Naive thymus-derived CD8-positive, alpha-beta T cell (primary cell): ENCODE measurements at places on chromosomes 1 and 21.

DNA sequence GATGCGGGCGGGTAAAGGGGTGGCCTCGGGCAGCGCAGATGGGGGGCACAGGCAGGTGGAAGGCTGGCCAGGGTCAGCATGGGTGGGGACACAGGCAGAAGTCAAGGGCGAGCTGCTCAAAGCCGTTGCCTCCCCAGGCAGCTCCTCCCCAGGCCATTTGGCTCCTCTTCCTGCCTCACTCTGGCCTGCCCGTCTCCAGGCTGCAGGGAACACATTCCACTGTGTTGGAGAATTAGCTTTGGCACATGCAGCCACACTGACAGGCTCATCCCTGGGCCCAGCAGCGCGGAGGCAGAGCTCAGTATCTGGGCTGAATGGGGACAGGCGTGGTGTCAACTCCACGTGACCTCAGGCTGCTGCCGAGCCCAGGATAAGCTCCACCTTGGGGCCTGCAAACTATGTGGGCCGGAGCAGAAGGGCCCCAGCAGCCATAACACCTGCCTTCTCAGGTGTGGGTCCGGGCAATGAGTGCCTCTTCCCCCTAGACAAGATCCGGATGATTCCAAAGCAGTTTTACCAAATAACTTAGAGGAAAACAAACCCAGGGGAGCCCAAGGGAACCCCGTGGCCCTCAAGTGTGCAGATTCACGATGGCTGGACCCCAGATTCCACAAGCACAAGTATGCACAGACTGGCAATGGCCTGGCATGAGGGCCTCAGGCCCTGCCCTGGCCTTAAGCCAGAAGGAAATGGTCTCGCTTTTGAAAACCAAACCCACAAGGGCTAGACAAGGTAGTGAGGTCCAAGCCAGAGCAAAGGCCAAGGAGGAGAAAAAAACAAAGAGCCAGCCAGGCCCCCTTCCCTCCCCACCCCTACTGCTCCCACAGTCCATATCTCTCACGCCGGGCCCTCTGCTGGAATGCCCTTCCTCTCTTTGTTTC, 40.2 kb downstream of the HSPG2 start:
- DNase-seq: no peak

DNA sequence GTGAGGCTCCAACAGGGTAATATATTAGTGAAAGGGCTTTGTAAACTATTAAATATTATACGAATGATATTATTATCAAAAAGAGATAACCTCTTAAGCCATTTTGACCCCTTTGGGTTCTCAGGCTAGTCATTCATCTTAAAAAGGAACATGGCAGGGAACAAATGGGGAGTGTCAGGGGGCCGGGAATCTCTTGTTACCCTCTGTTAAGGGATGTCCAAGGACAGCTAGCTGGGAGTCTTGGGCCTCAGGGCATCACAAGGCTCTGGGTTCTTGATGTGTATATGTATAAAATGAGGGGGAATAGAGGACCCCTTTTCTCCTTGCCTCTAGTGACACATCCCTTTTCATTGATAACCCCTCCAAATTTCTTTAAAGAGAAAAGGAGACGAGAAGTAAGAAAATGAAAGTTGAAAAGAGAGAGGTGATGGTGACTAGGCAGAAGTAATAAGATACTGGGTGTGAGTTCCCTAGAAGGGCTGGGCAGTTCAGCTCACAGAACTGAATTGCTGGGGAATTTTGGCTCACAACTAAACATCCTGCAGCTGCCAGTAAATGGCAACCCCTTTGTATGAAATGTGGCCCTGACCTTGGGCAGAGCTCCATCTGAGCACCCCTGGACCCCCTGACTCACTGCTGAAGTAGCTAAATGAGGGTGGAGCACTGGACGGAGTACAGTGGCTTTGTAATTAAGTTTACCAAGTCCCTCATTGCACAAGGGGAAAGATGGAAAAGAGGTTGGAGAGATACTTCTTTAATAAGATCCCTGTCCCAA, 20.0 kb upstream of the ZNF326 start:
- no peak for DNase-seq

- DNase-seq: peak; percentile 54
Measured at GRCh38 chr21:26070822-26071425, 99.6 kb downstream of the APP start.

- DNase-seq: no peak
Measured at GRCh38 chr1:93537396-93537795, 89.5 kb downstream of the FNBP1L start.

- no peak for DNase-seq
Measured at GRCh38 chr1:6667139-6667538, 34.5 kb downstream of the DNAJC11 start.

DNA sequence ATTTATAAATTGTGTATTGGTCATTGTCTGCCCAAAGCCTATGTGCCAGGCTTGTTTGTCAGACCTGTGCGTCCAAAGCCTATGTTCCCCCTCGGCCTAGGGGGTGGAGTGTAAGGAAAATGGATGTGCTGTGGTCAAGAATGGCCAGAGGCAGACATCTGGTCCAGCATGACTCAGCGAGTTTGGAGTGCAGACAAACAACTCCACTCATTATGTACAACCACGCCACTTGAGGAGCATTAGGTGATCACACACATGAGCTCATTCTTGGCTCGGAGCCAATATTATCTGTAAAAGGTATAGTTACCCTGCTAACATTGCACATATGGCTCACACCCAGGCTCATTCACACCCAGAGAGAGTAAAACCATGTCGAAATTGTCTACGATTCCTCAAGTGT, 1047.6 kb upstream of the ADGRL4 start:
- DNase-seq: no peak

DNA sequence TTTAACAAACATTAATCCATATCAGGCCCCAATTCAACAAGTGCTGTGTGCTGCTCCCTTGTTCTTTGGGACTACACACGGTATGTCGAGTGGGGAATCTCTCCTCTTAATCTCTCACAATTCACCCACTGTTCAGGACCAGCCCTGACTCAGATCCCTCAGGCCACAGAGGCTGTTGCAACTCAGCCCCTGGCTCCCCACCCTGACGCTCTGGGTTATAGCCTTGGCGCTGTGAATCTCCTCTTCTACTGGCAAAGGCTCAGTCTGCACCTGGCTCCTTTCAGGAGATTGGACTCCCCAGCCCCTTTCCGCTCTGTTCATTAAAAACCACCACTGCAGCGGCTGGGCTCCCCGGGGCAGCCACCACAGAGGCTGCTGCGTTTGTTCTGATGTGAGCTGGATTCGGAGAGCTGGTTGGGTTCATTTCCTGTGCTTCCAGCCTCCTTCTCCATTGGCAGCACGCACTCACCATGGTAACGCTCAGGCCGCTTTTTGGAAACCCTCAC, 13.0 kb downstream of the CAPN8 start:
- DNase-seq: no peak

GRCh38 chr1:182527680-182528079, 61.4 kb downstream of the RNASEL start:
- no peak for DNase-seq

GRCh38 chr1:219387211-219387610, 213.5 kb downstream of the LYPLAL1 start:
- DNase-seq: no peak

GRCh38 chr1:92563457-92564216, 76.9 kb upstream of the GFI1 start:
- DNase-seq: no peak

DNA sequence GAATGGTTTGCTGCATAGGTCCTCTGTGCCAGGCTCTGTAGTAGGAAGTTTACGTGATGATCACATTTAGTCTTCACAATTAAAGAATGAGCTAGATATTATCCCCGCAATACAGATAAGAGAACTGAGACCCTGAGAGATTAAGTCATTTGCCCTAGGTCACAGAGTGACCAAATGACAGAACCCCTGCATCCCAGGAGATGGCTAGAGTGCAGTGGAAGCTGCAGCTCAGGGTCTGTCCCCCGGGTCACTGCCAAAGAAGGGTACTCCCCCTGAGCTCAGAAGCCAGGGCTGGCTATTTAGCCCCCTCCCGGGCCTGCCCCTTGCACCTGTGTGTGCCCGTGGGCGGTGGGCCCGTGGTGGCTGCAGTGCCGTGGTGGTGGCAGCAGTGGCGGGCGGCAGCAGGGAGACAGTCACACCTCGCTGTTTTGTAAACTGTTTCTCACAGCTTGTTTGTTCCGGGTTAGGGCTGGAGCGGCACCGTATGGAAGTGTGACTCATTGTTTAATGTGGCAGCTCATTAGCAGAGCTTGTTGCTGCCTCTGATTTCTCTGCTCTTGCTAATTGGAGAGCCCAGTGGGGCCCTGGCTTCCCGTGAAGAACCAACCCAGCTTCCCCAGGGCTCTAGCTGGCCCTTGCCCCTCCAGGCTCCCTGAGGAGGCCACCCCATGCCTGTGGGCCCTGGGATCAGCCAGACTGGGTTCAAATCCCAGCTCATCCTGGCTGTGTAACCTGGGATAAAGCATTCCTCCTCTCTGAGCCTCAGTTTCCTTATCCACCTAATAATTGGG, 19.3 kb upstream of the FOXO6 start:
- no peak for DNase-seq

- DNase-seq: no peak
Measured at GRCh38 chr1:210686841-210687240, 358.1 kb downstream of the HHAT start.

- DNase-seq: no peak
Measured at GRCh38 chr1:19619697-19620384, 24.3 kb upstream of the NBL1 start.

- DNase-seq: peak; percentile 61
Measured at GRCh38 chr1:27332536-27333281, 9.1 kb upstream of the SYTL1 start.

DNA sequence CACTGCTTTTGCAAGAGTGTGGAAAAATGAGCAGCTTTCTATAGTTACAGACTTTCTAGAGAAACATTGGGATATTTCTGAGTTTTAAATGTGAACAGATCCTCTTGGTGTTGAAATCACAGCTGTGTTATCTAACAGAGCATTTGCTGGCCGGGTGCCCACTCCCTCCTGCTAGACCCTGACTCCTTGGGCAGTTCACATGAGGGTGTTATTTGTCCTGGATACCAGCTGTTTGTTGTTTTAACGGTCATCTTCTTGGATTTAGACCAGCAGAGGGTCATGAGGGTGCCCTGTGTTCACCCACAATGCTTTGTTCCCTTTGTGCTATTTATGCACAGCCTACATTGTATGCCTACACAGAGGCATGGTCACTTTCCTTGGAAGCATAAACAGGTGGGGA, 67.1 kb downstream of the CENPF start:
- no peak for DNase-seq

- DNase-seq: no peak
Measured at GRCh38 chr1:36807262-36807661, 227.1 kb downstream of the GRIK3 start.

GRCh38 chr21:14923468-14923867, 141.3 kb downstream of the NRIP1 start:
- DNase-seq: no peak

- DNase-seq: no peak
Measured at GRCh38 chr1:21435646-21436487, 4.1 kb upstream of the NBPF3 start.

DNA sequence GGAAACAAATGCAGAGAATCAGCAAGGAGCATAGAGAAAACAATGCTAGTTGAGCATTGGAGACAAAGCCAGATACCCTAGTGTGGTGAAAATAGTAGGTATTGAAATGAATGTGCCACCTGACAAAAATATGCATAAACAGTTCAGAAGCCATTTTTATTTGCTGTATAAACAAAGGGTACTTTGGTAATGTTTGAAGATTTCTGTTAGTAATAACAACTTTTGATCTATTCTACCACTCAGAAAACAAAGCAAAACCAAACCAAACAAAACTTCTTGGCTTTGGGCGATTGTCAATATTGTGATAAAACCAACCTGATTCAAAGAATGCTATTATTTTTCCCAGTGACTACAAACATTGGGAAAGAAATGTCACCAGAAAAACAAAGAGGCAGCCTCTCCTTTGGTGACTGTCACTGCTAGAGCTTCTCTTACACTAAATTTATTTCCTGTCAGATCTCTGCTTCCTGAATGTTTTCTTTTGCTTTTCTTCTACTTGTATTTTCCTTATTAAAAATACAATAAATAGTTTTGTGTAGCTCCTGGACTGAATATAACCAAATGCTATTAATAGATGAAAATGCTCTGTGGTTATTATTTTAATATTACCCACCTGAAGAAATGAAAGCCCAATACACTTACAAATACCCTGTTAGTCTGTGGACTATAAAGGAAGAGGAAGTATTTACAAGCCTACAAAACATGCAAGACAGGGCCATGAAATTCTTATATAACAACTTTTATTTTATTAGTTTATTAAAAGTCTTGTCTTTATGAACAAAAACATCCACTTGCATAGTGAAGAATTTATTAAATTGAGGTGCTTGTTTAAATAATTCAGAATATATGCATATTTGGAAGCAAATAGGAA, 5.7 kb downstream of the ATP6V1G3 start:
- no peak for DNase-seq

DNA sequence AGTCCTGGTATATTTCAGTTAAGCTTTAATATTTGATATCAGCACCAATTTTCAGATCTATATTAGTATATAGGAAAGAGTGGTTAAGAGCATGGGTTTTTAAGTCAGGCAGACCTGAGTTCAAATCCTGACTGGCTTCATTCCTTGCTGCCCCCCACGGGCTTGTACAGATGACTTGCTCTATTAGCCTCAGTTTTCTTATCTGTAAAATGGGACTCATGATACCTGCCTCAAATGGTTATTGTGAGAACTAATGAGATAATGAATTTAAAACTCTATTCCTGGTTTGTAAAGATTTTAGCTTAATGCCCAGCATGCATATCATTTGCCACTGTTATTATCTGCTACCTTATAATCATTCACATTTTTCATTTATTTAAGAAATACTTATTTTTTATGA, 264.5 kb downstream of the RPS6KC1 start:
- no peak for DNase-seq

DNA sequence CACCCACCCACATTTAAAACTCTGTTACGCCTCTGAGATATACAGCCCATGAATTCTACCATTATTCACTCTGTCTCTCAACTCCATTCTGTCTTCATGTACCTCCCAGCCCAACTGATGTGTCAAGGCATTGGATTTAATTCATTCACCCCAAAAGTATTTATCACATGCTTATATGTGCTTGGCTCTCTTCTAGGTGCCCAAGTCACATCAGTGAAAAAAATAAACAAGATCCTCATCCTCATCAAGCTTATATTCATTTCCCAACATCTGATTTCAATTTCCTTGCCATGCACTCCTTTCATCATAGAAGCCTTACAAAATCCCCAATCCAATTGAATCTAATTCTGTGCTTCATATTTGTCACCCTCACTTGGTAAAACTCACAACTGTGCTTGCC, 967.6 kb downstream of the LTN1 start:
- no peak for DNase-seq

DNA sequence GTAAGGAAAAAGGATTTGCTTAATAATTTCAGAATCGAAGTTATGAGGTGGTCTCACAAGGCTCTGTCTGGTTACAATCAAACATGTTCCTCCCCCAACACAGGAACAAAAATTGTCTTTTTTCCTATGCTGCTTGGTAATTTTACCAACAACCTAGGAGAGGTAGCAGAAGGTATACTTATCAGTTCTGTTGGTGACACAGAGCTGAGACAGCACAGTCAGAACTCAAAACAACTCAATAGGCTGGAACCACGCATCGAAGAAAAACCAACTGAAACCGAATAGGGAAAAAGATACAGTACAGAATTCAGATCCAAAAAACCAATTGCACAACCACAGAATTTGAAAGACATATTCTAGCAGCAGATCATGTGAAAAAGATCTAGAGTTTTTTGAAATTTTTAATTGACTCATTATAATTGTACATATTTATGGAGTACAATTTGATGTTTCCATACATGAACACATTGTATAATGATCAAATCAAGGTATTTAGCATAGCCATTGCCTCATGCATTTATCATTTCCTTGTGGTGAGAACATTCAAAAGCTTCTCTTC, 3.8 kb downstream of the G0S2 start:
- DNase-seq: no peak

- no peak for DNase-seq
Measured at GRCh38 chr1:231618609-231619256, 7.9 kb upstream of the DISC1 start.
